Natural killer cell treated with Interleukin-12 subunit alpha and Interleukin-12 subunit beta and Interleukin-15 and Interleukin-18, amount 100 ng/mL, for 72 hours (primary cell): ENCODE measurements at places on chromosomes 5 and 9. TPM values are rescaled to one million over a fixed set of nuclear protein-coding genes. Genes with fewer than 3 reads are reported as not detected.

C9orf153 gene
- 0.43 TPM for total RNA-seq

LRRC19 gene
- total RNA-seq = not detected

ZNF367 gene
- total RNA-seq = 12.8 TPM

TYRP1 gene
- not detected for total RNA-seq

GRIN3A gene
- not detected for total RNA-seq

FANCC gene
- 13.5 TPM for total RNA-seq

PCDHGA12 gene
- 1.4 TPM for total RNA-seq

LMBRD2 gene
- total RNA-seq = 18.7 TPM

OLFML2A gene
- total RNA-seq = not detected

CDH6 gene
- total RNA-seq = not detected

ABO gene
- total RNA-seq = 0.69 TPM

FGFR4 gene
- 2.0 TPM for total RNA-seq

SPATA6L gene
- total RNA-seq = 0.78 TPM

ACER2 gene
- 2.6 TPM for total RNA-seq

PTGS1 gene
- 0.89 TPM for total RNA-seq

TNFSF15 gene
- not detected for total RNA-seq

PLAC8L1 gene
- not detected for total RNA-seq

OBP2B gene
- total RNA-seq = not detected

FYB1 gene
- 72.8 TPM for total RNA-seq

NR4A3 gene
- 2.4 TPM for total RNA-seq

SLC1A3 gene
- total RNA-seq = 1.2 TPM

BARHL1 gene
- not detected for total RNA-seq
